Esophagus squamous epithelium (tissue), 5 donors: ENCODE measurements at places on chromosomes 2 and 18.

DNA sequence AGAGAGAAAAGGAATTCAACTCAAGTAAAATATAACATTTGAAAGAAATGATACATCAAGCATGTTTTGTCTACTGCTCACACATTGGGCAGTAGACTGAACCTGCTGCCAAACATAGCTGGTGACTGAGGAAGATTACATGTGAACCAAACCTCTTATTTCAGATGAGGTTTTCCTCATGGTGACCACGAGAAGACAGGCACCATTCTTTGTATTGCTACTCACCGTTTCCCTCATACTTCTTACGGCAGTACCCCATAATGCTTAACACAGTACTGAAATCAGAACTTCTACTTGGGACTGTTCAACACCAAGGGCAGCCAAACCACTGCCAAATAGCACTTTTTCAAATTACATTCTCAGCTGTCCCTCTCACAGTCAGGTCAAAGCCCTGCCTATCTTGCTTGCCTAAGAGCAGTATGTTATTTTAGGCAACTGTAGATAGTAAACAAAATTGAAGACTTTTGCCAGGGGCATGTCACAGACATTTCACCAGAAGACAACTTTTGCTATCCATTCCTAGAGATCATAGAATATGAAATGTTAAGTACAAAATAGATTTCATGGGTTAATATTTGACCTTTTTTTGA, 167.1 kb upstream of the DOK6 start:
- H3K4me3 ChIP-seq: no peak overlapping the region
- no peaks in the 10 kb centered on the region for H3K36me3 ChIP-seq
- no peaks in the 10 kb centered on the region for H3K27me3 ChIP-seq
- no peak for DNase-seq

GRCh38 chr2:216770717-216771116, 75.4 kb upstream of the IGFBP5 start:
- no peaks in the 10 kb centered on the region for H3K36me3 ChIP-seq
- H3K4me1 ChIP-seq: peaks cover 10% of the 10 kb centered on the region
- no peak overlapping the region for H3K4me3 ChIP-seq
- H3K27me3 ChIP-seq: no peaks in the 10 kb centered on the region
- DNase-seq: no peak

DNA sequence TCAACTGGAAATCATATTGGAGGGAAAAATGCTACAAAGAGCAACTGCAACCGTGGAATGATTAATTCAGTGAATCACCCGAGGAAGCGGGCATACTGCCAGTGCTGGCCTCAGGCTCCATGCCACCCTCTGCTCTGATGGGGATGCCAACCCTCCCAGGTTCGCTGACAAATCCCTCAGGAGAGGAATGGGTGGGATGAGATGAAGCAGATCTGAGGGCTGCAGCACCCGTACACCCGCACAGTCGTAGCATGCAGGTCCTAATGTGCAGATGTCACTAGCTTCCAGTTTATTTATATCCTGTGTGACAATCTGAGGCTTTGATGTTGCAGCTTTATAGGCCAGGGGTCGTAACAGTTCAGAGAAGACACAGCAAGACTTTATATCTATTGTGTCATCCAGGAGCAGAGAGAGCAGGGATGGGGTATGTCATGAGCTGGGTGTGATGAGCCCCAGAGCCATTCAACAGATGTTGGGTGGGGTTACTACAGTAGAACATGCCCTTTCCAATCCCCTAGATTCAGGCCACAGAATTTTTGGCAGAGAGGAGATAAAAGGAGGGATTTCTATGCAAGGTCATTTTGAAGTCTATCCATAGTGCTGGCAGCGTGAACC, 44.6 kb downstream of the DPP4 start:
- no peak overlapping the region for H3K27ac ChIP-seq
- H3K4me3 ChIP-seq: no peak overlapping the region
- H3K4me1 ChIP-seq: peaks cover 5% of the 10 kb centered on the region
- DNase-seq: no peak

- H3K27me3 ChIP-seq: no peaks in the 10 kb centered on the region
- DNase-seq: no peak
- H3K36me3 ChIP-seq: no peaks in the 10 kb centered on the region
Measured at GRCh38 chr2:88658326-88658725, 31.1 kb upstream of the EIF2AK3 start.
